ENCODE measurements at places on chromosomes 4 and X.

GRCh38 chr4:61783050-61783449 lies 582.9 kb downstream of the ADGRL3 start:
- DNase-seq: no peak

GRCh38 chr4:53192496-53192895 lies 173.4 kb downstream of the SCFD2 start:
- no peak for DNase-seq

- no peak for DNase-seq
These were observed 65.8 kb downstream of the SPCS3 start for GRCh38 chr4:176385601-176386000.

- no peak for DNase-seq
These were observed 4.3 kb upstream of the PLAC8 start for GRCh38 chr4:83118869-83119268.

GRCh38 chr4:90120037-90120436 lies 7.2 kb upstream of the CCSER1 start:
- DNase-seq: no peak

DNA sequence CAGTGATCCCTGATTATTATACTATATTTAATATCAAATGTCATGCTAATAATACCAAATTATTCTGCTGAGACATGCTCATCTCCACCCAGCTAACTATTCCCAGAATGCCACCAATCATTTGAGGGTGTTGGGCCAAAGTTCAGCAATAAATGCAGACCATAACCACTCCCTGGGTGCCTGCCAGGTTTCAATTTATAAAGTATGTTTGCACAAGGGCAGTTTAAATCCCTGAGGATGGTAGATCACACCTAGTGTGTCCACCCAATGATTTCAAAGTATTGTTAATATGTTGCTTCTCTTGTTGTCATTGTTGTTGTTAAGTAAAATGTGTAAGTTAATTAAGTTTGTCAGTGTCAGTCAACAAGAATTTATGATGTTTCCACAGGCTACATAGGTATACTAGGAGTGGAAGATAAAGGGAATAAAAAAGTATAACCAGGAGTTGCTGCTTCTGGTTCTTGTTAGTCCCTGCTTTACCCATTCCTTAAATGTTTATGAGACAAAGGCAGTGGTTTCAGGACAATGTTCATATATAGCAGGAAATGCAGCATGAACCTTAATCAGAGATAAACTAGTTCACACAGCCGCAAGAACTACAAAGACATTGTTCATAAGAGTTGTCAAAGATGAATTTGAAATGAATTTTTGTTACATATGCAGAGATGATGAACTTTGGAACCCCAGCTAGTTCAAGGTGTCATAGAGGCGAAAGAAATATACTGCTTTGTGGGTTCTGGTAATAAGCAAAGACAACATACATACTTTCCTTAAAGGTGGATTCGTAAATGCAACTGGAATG lies 25.5 kb downstream of the HPGD start:
- DNase-seq: no peak

DNA sequence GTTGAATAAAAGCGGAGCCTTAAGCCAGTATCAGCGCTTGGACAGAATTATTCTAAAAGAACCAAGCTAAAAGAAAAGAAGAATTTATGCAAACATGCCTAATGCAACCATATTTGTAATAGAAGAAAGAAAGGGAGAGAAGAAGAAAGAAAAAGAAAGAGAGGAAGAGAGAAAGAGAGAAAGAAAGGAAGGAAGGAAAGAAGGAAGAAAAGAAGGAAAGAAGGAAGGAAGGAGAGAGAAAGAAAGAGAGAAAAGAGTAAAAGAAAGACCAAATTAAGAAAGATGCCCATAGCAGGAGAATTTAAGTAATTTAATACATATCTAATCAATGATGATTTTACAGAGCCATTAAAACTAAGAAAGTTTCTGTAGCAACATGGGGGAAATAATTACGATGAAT lies 30.9 kb upstream of the TMEM150C start:
- DNase-seq: no peak

GRCh38 chr4:109729117-109729717 lies 653 bp downstream of the PLA2G12A start:
- DNase-seq: no peak

GRCh38 chr4:127622621-127622920 lies 10.2 kb upstream of the INTU start:
- DNase-seq: no peak

DNA sequence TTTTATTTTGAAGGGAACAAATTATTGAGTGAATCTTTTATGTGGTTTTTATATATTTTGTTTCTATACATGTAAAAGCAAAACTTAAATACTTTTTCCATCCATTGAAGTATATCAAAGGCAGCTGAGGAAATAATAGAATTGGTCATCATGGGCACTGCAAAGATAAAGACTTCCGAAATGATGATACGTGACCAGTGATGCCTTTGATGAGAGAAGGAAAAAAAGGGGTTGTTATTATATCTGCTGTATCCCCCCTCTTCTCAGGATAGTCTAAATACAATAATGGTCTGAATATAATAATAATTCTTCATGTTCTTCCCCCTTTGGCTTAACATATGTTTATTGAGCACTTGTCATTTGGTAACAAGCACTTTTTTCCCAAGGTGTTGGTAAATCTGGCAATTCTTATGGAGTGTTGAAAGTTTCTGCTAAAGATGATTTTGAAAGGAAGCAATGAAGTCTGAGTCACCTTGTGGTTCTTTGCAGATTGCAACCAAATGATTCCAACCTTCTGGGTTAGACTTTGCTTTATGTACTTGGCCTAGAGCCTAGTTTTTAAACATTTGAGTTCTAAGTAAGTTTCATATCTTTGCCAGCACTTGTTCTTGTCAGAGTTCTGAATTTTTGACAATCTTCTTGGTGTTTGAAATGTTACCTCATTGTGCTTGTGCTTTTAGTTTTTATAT lies 60.8 kb downstream of the USP9X start:
- no peak for DNase-seq

GRCh38 chr4:168076989-168077725 lies 15.2 kb upstream of the ANXA10 start:
- peak; percentile 44 for DNase-seq

DNA sequence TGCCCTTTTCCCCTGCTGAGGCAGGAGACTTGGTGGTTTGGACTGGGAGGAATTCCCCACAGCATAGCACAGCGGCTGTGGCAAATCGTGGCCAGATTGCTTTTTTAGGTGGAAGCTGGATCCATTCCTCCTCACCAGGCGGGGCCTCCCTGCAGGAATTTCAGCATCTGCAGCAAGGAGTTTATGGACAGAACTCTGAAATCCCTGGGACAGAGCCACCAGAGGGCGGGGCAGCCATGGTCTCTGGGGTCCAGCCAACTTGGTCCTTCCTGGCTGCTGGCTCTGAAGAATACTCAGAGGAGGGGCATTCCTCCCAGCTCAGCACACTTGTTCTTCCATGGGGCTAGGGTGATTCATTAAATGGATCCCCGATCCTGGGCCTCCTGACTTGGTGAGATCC lies 794.3 kb downstream of the SH3BGRL start:
- no peak for DNase-seq

- peak; percentile 73 for DNase-seq
These were observed 41.0 kb upstream of the SH3RF1 start for GRCh38 chr4:169311643-169312365.

DNA sequence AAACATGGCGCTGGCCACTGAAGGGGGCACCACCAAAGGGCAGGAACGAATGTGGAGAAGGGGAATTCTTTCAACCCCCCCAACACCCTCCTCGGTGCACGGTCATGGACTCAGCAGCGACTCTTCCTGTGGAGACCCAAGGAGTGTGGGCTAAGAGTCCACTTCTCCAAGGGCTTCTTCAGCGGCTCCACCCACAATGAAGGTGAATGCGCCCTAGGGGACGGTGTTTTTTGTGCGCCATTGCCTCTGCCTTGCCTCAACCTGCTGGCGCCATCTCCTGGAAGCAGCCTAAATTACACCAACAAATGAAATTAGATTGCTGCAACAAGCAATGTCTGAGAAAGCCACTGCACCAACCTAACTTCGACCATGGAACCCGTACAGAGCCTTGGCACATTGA lies 169.2 kb upstream of the MAGEB18 start:
- DNase-seq: peak; percentile 0

GRCh38 chrX:55120761-55121358 lies 32.0 kb downstream of the PAGE2 start:
- no peak for DNase-seq

DNA sequence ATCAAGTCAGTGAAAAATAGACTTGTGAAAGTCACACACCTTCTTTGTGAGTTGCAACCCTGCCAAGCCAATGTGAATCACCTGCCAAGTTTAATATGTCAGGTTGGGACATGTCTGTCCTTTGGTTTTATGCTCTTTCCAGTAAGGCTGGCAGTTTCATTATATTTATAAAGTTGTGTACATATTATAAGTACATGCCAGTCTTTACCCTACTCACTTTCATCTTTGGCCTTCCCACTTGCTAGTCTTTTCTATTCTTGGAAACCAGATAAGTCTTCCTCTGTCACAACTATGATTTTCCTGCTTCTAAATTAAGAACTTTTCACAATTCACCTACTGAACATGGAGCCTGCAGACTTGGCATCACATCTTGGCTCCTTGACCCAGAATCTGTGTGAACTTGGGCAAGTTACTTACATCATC lies 680.7 kb upstream of the BOD1L1 start:
- no peak for DNase-seq

GRCh38 chr4:15343581-15343980 lies 84.3 kb upstream of the C1QTNF7 start:
- DNase-seq: no peak

- DNase-seq: no peak
These were observed 287.7 kb downstream of the STIM2 start for GRCh38 chr4:27148211-27148895.

- no peak for DNase-seq
These were observed 89.2 kb upstream of the SH3RF1 start for GRCh38 chr4:169359961-169360360.
